ENCODE measurements at places on chromosomes 5 and 9.

- DNase-seq = no peak
Measured at GRCh38 chr9:75120686-75121085, 32.4 kb downstream of the OSTF1 start.

DNA sequence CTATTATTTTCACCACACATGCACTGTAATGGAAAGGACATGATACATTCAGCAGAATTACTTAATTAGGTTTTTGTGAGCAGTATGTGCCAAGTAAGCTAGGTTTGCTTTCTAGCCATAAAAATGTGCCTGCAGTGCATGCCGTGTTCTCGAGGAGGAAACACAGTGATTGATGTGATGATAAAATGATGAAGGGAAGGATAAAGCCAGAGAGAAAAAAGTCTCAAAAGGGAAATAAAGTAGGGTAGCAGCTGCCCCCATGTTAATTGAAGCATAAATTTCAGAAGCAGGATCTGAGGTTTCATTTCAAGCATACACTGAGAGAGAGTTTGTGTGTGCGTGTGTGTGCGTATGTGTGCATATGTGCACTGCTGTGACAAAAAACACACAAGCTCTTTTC lies 714.2 kb upstream of the C9orf72 start:
- DNase-seq = no peak

DNA sequence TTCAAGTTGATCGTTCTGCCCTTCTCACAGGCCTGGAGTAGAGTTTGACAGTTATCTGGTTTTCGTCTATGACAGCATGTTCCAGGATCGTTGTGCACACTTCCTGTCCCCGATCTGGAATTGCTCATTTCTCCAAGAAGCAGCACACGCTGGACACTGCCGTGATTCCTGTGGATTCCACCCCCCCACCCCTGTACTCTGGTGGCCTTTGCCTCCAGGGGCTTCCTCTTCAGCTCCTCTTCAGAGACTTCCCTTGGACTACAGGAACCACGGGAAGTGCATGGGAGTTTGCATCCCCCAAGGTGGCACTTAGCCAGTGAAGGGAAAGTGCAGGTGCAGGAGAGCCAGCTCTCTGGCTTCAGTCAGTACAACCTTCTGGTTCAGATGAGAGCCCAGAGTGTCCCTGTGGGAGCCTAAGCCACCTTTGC lies 160.7 kb downstream of the CACNA1B start:
- no peak for DNase-seq

DNA sequence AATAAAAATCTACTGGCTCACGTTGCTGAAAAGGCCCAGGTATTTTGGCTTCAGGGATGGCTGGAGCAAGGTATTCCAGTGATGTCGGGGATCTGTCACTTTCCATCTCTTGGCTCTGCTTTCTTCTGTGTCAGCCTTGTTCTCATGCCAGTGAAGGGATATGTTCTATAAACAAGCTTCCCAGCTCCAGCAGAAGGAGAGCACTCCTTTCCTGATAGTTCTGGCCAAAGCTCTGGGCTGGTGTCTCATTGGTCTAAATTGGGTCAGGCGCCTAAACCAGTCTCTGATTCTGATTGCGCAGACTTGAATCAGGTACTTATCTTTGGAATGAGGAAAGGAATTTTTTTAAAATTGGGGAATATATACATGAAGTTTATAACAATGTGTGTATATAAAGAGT lies 5.1 kb downstream of the SNX30 start:
- no peak for DNase-seq

DNA sequence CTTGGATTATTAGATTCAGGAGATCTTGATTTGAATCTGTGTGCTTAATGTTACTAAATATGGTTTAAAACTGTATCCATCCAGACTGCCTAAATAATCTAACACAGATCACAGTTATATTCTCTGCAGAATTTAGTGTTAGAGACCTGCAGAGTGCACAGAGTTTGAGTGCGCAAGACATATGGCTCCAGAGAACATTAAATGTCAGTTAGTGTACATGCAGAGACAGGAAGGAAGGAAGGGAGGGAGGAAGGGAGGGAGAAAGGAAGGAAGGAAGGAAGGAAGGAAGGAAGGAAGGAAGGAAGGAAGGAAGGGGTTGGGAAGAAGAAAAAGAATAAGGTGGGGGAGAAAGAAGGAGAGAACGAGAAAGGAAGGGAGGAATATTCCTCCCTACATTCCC lies 210.0 kb upstream of the COX7C start:
- DNase-seq = no peak

DNA sequence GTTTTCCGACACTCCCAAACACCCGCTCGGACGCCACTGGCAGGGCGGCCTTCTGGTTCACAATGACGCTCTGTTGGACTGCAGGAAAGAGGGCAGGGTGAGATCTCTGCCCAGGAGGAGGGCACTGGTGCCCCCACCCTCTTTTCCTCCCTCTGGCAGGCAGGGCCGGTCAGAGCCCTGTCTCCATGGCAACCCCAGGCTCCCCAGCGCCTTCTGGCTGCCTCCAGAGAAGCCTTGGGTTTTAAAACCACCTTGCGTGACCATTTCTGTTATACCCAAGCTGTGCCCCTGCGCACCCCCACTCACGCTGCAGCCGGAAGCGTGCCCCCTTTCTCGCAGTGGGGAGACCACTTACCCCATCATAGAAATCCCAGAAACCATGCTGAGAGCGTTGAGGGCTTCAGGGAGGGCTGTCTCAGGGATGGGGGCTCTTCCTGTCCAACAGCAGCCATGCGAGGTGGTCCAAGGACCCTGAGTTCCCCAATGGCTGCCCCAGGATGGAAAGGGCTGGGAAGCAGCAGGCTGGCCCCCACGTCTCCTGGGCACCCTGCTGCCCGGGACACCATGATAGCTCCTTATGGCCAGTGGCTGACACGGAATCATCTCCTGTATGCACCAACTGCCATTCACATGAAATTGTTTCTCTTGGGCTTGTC lies 7.3 kb downstream of the C9orf50 start:
- no peak for DNase-seq

DNA sequence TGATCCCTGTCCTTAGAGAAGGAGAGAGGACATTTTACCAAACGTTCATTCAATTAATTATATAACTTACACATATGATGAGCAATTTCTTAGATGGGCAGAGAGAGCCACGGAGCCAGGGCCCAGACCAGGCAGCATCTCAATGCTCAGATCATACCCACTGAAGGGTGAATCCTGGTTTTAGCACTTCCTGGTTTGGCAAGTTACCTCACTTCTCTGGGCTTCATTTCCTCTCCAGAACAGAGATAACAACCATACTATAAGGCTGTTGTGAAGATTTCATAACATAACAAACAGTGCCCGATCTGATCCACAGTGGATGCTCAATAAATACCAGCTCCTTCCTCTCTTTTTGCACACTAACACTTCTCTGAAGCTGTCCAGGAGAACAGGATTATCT lies 271.1 kb downstream of the DENND1A start:
- DNase-seq = no peak

- no peak for DNase-seq
Measured at GRCh38 chr9:132143359-132143758, 18.5 kb upstream of the NTNG2 start.

DNA sequence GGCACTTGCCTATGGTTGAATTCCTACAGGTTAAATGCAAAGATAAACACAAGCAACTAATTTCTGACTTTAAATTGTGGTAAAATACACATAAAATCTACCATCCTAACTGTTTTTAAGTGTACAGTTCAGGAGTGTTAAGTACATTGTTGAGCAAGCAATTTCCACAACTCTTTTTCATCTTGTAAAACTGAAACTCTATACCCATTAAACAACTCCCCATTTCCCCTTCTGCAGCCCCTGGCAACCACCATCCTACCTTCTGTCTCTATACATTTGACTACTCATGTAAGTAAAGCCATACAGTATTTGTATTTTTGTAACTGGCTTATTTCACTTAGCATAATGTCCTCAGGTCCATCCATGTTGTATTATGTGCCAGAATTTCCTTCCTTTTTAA lies 38.5 kb upstream of the STX17 start:
- no peak for DNase-seq

- DNase-seq = no peak
Measured at GRCh38 chr5:180007582-180007981, 64.0 kb downstream of the RNF130 start.

GRCh38 chr5:92907938-92908606 lies 672.9 kb downstream of the NR2F1-AS1 start:
- peak; percentile 66 for DNase-seq

DNA sequence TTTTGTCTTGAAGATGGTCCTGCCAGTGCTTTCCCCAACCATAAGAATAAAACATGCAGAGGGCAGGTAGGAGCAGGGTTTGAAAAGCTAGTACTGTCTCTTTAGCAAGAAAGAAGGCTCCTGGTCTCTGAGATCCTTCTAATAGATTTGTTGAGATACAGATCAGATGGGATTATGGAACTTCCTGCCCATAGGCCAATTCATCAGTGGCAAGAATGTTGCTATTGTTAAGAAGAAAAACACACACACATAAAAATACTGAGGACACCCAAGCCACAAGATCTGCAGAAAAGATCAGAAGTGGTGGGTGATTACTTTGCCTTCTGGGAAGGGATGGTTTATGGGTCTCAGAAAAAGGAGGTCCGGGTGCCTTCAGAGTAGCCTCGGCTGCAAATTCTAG lies 59.8 kb downstream of the TNC start:
- DNase-seq = no peak

GRCh38 chr5:20276061-20276958 lies 288.3 kb upstream of the CDH18 start:
- no peak for DNase-seq

- no peak for DNase-seq
Measured at GRCh38 chr9:136513191-136513590, 30.4 kb upstream of the SEC16A start.

DNA sequence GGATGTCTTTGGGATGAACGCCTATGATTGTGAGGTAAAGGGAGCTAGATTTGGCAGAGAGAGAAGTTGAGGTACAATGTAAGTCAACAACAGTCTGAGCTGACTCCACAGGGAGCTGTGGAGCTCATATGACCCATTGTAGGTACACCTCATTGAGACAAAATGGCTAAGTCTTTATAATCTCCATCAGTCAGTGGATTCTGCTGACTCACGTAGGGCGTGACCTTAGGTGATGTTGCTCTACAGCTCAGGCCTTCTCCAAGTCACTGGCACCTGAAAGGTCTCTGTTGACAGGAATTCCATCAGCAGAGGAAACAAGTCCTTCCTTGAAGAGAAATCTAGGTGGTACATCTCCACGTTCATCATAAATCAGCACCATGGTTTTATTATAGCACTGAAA lies 118.2 kb upstream of the PRR16 start:
- DNase-seq = no peak

DNA sequence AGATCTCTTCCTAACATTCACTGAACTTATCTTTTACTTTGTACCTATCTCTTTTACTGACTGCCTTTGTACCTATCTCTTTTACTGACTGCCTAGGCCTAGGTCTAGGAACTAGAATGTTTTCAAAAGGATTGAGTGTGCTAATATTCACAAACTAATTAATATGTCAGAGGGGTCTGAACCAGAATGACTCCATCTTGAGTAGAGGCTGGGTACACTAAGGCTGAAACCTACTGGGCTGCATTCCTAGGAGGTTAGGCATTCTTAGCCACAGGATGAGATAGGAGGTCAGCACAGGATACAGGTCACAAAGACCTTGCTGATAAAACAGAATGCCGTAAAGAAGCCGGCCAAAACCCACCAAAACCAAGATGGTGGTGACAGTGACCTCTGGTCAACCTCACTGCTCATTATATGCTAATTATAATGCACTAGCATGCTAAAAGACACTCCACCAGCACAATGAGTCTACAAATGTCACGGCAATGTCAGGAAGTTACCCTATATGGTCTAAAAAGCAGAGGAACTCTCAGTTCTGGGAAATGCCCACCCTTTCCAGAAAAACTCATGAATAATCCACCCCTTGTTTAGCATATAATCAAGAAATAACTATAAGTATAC lies 2.5 kb upstream of the RHOBTB3 start:
- no peak for DNase-seq

- no peak for DNase-seq
Measured at GRCh38 chr9:95764533-95765319, 110.8 kb upstream of the ERCC6L2 start.

DNA sequence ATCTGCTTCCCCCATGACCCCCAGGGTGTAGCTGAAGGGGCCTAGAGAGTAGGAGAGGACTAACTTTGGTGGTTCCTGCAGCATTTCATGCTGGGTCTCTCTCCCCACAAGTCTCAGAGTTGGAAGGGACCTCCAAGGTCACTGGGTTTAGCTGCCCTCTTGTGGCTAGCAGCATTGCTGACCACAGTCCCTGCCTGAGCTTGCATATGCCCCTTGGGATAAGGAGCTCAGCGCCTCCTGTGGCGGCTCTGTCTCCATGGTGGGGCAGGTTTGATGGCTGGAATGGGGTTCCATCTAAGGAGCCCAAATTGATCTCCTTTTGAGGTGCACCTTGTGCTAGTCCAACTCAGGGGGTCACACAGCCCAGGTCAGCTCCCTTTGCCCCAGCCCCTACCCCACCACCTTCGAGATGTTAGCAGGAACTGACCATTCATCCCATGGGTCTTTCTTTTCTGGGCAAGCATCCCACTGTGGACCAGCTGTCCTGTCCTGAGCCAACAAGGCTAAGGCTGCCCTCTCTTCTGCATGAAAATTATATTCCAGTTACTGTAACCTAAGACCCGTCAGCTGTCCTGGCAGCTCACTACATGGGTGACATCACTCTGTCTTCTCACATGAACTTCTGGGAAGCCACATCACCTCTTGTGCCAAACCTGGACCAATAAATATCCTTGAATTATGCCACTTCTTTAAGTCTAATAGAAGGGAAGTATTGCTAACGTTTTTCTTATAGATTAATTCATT lies 196.2 kb downstream of the HSPA4 start:
- DNase-seq = no peak

DNA sequence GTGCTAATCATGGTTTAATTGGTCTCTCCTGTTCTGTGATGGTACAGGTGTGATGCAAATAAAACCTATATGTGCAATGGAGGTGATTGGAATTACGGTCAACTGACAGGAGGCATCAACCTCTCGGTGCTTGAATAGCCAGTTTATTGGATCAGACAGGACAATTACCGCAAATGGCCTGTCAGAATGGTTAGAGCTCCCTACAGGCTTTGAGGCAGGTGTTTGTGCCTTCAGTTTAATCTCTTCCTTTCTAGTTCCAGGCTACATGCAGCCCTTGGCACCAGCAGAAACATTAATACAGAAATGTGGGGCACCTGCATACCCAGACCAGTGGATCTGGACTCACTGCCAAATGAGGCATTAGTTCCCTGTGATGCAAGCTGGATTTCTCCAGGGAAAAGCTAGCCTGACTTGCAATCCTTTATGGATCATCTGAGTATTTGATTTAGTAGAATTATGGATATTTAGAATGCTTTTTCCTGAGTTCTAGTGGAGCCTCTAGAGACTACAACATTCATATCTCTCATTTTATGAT lies 128.6 kb downstream of the MAT2B start:
- no peak for DNase-seq

DNA sequence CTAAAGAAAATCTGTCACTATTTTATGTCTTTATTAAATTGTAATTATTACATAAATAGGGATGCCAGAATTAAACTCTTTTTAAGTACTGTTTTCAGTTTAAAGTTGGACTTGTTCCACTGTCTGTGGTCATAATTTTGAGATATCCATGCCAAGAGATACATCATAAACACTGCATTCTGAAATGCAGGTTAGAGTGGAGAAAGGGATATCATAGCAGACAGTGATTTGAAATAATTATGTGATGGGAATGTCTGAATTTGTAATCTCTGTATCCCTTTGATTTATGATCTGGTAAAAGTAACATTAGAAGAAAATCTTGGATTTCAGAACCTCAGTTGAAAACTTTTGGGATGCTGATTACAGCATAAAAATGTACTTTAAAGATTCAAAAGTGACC lies 222.1 kb downstream of the GOLPH3 start:
- no peak for DNase-seq

All from HFF-Myc (cell line).